ENCODE measurements at places on chromosomes 3 and 15.

- peak; percentile 44 for DNase-seq
These were observed 358.5 kb downstream of the ZNF385D start for GRCh38 chr3:21392526-21392925.

GRCh38 chr3:178083906-178084866, 452.1 kb upstream of the KCNMB2 start:
- no peak for DNase-seq

DNA sequence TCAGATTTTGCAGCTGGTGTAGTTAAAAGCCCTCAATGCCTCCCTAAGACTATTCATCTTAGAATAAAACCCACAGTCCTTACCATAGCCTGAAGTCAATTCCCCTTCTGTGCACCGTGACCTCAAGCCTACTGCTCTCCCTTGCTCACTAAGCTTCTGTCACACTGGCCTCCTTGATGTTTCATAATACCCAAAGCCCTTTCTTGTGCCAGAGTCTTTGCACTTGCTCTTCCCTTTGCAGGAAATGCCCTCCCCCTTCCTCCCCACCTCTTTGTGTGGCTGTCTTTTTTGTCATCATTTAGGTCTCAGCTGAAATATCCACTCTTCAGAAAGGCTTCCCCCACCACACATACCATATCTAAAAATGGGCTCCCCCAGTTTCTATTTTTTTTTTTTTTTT, 4.2 kb upstream of the PLEKHO2 start:
- DNase-seq: no peak

- no peak for DNase-seq
These were observed 225.3 kb upstream of the KCNMB2 start for GRCh38 chr3:178310949-178311348.

DNA sequence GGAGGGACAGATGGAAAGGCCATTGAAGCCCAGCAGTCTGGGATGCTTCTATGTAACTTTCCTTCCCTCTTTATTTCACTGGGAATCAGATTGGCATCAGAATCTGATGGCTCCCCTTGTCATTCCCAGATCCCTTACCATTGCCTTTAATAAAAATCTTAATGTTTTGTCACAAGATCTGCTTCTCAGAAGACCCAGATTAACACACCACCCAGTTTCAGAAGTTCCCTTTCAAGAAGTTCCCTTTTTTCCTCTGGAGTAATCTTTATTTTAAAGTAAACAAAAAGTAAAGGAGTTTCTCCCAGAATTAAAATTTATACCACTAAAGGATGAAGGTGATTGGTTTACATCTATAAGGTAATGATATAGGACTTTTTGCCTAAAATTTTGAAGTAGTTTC, 76.4 kb downstream of the UBR1 start:
- DNase-seq: no peak

- DNase-seq: no peak
These were observed 8.5 kb downstream of the WDR53 start for GRCh38 chr3:196559826-196560225.

DNA sequence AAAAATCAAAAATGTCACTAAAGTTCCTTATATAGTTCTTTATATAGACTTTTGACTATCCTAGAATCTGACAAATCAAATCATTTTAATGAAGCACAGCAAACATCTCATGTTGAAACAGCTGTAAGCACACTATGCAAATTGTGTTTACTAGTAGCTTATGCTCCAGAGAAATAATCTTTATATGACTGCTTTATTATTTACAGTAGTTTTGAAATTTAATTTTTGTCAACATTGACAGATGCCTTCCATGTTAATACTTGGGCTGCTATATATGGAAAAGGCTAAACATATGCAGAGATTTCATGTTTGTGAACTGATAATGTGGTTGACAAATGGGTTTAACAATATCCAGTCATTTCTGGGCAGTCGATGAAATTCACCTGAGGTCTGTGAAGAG, 616.8 kb downstream of the TAFA4 start:
- DNase-seq: no peak

GRCh38 chr3:83048556-83048955, 1287.1 kb upstream of the GBE1 start:
- no peak for DNase-seq

GRCh38 chr3:27311400-27311799, 57.8 kb downstream of the NEK10 start:
- DNase-seq: peak; percentile 82

- DNase-seq: no peak
These were observed 4.4 kb downstream of the LAMP3 start for GRCh38 chr3:183158113-183158512.

GRCh38 chr15:100856867-100857266, 22.8 kb upstream of the ALDH1A3 start:
- DNase-seq: no peak

DNA sequence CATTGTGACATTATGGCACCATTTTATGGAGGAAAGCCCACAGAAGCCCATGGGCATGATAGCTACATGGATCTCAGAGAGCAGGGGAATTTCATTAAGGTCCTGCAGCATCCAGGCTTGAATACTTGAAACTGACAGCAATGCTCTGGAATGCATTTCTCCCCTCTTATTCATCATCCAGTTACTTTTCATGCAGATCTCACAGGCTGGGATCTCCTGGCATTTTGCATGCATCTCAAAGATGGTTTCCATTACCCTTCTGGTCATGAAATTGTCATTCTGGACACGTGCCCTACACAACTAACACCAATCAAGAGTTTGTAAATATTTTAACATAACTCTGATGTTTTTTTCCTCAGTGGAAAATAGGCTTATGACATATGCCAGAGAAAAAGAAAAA, 32.4 kb downstream of the VGLL3 start:
- DNase-seq: peak; percentile 65

GRCh38 chr3:122975163-122975923, 52.2 kb downstream of the SEMA5B start:
- peak; percentile 79 for DNase-seq

DNA sequence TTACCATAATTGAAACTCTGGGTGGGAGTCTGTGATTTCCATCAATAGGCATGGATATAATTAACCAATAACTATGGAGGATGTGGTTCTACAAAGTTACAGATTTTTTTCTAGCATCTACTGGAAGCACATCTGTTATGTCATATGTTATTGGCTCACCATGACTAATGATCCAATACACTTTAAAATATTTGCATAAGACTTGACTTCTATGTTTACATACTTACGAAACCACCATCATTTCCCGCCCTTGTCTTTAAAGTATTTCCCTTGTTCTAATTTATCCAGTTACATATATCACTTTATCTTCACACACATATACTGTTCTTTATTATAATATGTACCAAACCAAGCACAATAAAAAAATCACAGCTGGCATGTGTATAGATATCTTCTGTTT, 380.3 kb upstream of the CBLB start:
- DNase-seq: peak; percentile 4

DNA sequence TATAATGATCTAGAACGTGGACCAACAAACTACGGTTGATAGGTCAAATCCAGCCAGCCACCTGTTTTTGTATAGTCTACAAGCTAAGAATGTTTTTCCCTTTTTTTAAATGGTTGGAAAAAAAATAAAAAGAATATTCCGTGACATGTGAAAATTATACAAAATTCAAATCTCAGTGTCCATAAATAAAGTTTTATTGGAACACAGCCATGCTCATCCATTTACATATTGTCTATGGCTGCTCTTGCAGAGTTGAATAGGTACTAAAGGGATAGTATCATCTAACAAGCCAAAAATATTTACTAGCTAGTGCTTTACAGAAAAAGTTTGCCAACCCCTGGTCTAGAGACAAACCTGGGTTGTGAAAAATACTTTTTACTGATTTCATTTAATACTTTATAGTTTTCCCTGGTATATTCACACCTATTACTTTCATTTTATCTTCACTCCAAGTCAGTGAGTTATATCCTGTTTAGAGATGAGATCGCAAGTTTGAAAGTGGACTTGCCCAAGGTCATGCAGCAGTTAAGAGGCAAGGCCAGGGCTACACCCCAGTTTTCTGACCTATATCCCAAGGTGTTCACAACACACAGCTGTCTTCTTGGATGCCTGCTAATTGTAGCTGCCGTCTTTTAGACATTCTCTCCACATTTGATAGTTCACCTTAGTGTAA, 58.4 kb downstream of the IGF2BP2 start:
- DNase-seq: no peak

- no peak for DNase-seq
These were observed 2.3 kb downstream of the SUCNR1 start for GRCh38 chr3:151875759-151876158.

- no peak for DNase-seq
These were observed 482.4 kb upstream of the DPPA4 start for GRCh38 chr3:109819734-109820133.

DNA sequence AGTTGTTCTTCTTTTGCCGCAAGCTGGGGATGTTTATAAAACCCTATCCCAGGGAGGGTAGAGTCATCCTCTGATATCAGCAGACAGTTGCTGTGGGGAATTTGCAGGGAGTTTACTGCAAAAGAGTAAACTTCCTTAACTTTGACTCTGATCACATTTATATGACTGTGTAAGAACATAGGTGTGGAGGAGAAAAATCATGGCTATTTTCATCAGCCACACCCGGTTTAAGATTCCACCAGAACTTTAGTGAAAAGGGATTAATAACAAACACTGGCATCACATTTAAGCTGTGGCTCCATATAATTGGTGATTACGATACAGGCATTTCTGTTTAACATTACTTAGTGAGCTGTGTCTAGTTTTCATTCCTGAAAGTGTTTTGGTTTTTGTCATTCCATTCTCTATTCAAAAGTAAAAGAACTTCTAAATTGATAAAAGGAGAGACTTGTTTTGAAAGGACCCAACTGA, 143.1 kb downstream of the MYLK start:
- DNase-seq: no peak

GRCh38 chr3:159779883-159780282, 208.8 kb upstream of the IL12A start:
- no peak for DNase-seq

DNA sequence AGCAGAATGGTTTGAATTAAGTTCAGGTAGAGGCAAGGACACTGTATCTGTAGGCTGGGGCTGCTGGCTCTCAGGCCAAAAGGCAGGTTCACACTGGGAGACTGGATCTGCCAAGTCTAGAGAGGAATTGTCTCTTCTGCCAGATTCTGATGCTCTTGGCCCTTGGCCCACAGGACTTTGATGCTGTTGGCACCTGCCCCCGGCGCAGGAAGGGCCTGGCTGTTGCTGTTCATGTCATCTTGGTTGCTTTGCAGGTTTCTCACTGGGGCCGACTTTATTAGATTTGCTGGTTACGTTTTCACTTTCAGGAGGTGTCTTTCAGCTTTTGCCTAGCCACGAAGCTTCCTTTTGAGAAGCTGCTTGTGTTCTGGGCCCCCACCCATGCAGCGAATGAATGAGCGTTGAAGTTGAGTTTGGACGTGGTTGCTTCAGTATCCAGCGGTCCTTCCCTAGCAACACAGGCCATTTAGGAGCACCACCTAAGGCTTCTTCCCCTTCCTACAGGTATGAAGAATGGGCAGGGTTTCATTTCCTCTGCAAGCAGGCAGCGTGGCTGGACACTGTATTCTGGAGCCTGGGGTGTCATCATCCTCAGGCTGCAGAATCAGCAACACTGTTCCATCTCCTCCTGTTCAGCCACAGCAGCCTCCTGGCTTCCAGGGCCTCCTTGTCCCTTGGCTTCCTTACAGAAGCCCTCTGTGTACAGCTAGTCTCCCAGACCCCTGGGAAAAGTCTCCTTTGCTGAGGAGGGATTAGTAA, 65.6 kb upstream of the PRR23C start:
- DNase-seq: no peak

- DNase-seq: no peak
These were observed 324.6 kb upstream of the TBC1D5 start for GRCh38 chr3:18066899-18067582.

DNA sequence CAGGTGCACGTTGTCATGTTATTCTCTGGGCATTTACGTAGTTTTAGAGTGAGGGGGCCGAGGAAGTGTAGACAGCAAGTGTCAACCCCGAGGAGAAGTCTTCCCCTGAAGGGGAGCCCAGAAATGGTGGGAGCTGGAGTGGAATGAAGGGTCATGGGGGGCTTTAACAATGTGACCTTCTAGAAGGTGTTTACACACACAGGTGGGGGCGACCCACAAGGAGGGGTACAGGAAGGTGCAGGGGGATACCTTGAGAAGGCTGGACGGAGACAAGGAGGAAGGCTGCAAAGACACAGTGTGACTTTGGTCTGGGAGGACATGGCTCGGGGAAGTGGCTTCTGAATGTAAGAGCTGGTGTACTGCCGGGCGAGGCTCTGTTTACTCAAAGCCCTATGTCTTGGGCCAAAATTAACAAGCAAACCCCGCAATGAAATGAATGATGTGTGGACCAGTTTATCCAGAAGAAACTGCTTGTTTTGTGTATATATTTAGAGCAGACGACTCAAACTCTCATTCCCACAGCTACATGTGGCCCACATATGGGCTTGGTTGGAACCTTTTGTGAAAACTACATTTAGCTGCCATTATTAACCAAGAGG, 18.7 kb downstream of the TRPM1 start:
- no peak for DNase-seq

- no peak for DNase-seq
These were observed 524.4 kb downstream of the NSUN3 start for GRCh38 chr3:94587291-94587690.

- DNase-seq: no peak
These were observed 369.2 kb downstream of the NSUN3 start for GRCh38 chr3:94431876-94432570.

DNA sequence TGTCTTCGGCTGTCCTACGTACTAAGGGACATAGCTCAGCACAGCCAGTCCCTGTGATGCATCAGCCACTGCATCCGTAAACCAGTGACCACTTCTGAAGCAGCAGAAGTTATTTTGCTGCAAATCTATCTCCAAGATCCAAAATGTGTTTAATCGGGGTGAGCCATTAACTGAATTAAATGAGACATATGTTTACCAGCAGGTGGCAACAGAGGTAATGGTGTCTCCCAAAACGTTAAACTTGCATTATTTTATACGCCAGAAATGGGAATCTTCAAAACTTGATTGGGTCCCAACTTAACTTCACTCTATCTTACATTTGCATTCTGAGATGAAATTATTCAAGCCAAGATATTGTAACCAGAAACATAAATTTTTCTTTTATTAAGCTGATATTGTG, 75.3 kb upstream of the BOC start:
- DNase-seq: peak; percentile 54

GRCh38 chr3:170470063-170471016, 51.7 kb downstream of the CLDN11 start:
- DNase-seq: peak; percentile 49

DNA sequence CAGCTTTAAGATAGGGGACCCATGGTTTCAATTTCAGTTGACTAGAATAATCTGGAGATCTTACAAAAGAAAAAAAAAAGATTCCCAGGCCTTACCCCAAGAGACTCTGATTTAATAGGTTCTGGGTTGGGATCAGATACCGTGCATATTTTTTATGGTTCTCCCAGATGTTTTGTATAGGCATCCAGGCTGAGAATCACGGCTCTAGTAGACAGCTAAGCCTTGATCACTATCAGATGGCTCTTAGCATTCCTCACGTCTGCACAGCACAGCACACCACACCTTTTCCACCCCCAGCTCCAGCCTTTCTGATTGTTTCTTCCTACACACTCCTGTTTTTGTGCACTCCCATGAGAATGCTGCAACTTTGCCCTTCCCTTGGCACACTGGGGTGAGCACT, 40.8 kb downstream of the TMEM45A start:
- peak; percentile 78 for DNase-seq

GRCh38 chr3:183061391-183062172, 37.7 kb downstream of the MCCC1 start:
- DNase-seq: no peak

- DNase-seq: peak; percentile 10
These were observed 34.6 kb upstream of the CMTM8 start for GRCh38 chr3:32203854-32204253.

GRCh38 chr3:49295489-49296058, 18.5 kb upstream of the C3orf62 start:
- peak; percentile 70 for DNase-seq

- no peak for DNase-seq
These were observed 375.0 kb downstream of the WDR72 start for GRCh38 chr15:53384417-53384816.
